ENCODE measurements at places on chromosomes 1 and 21.
A peak's percentile ranks its signal among the peaks of the same experiment; 100 is the strongest.

GRCh38 chr1:230708631-230709580, 5.0 kb downstream of the AGT start:
- no peak for ATAC-seq

GRCh38 chr1:245956225-245956624, 550.9 kb downstream of the SMYD3 start:
- ATAC-seq, result peak; percentile 77

GRCh38 chr1:117616356-117616755, 10.5 kb downstream of the TENT5C start:
- no peak for ATAC-seq

- ATAC-seq, result no peak
Observed at GRCh38 chr1:100875228-100875627, 19.4 kb downstream of the EXTL2 start.

DNA sequence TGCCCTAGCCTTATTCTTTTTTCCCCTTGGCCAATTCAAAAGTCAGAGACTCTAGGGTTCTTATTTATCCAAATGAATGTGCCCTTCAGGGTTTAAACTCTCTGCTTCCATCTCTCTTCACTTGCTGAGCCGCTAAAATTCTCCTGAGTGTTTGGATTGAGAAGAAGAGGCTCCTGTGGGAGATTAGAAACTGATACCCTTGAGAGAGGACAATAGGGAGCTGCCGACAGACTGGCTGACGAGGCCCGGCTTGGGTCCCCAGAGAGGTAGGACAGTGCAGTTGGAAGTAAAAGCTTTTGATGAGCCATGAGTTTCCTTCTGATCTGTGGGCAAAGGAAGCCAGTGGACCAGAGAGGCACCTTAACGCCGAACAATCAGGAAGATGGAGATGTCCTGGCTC, 41.3 kb upstream of the UBE2U start:
- ATAC-seq, result no peak

GRCh38 chr21:29184037-29184436, 53.6 kb downstream of the MAP3K7CL start:
- no peak for ATAC-seq

DNA sequence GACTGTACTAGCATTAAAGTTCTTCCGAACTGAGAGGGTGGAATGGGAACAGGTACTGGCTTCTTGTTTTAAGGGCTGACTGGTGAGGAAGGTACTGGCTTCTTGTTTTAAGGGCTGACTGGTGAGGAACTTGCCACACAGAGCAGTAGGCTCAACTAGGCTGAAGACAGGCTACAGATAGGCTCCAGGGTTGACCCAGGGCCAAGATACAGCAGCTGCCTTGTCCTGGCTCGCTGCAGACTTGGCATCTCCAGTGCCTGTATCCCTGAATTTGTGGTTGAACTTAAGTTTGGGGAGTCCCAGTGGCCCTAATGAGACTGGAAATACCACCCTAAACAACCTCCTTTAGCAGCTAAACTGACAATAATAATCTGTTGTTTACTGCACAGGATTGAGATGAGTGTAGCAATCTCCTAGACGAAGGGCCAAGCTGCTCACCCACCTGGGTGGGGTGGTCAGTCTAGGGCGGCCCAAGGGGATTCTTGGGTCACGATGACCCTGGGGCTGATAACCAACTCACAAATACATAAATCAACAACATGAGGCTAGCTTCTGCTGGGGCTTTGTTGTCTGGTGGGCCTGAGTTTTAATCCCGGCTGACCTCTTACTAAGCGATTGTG, 227.1 kb downstream of the DISC1 start:
- no peak for ATAC-seq

DNA sequence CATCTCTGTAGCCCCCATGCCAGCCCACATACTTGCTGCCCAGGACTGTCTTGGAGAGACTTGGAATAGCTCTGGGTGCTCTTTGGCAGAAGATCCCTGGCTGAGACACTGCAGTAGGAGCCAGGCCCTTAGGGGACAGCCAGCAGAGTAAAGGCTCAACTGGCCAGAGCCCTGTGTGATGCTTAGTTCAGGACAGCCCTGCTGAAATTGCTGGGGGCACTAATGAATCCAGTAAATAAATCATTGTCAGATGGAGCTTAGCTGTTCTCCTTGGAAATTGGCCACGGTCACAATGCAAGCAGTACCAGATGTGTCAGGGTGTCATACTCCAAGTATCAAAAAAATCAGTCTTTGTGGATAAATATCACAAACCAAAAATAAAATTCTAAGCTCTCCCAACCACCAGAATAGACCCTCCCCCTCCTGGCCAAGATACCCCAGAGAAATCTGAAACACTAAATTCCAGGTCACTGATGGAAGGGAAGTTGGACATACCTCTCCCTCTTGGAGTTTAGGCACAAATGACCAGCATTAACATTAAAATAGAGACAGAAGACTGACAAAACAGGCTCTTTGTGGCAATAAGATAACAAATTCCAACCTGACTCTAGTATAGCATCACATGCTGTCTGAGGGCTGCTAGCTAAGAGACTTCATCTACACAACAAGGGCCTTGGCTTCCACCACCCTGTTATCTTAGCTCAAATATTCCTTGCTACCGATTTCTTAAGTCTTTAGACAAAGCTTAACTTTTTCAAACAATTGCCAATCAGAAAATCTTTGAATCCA, 83.2 kb upstream of the DNAH14 start:
- no peak for ATAC-seq

DNA sequence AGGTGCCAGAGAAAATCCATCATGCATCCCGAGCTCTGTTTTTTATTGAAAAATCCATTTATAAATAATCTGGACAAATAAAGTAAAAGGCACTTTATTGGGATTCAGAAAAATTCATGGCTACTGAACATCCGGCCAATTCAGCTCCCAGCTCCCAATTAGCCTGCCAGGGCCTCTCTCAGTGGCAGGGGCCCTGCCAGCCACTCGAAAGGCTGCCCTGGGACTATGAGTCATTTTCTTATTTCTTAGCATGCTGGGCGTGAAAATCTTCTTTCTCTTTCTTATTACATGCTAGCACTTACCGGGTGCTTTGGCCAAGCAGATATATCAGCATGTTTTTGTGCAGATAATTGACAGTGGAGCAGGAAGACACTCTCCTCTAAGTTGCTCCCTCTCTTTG, 283.3 kb downstream of the CAMTA1 start:
- ATAC-seq, result no peak

GRCh38 chr1:198845851-198846250, 207.0 kb downstream of the PTPRC start:
- no peak for ATAC-seq

DNA sequence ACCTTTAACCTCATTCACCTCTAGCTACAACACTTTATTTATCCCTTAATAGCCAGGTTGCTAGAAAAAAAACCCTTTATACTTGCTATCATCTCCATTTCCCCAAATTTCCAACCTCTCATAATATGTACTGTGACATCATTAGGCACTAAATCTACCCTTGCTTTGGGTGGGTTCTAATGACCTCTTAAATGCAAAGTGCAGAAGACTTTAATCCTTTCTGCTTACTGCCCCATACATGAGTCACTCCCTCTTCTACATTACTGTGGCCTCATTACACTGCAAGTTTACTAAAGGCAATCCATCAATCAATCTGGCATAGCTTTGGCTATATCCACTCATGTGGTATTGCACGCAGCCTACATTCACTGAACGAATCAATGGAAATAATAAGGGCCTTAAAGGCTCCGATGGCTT, 353.3 kb downstream of the SMYD3 start:
- ATAC-seq, result no peak
